HL-60 (cell line): ENCODE measurements at places on chromosomes 12 and 14.

- DNase-seq = peak; percentile 14
These were observed 60.6 kb downstream of the PTPRB start for GRCh38 chr12:70576341-70577282.

- no peak for DNase-seq
These were observed 67.7 kb downstream of the ACADS start for GRCh38 chr12:120793357-120793756.

- no peak for DNase-seq
These were observed 1.0 kb upstream of the GXYLT1 start for GRCh38 chr12:42145552-42146215.

DNA sequence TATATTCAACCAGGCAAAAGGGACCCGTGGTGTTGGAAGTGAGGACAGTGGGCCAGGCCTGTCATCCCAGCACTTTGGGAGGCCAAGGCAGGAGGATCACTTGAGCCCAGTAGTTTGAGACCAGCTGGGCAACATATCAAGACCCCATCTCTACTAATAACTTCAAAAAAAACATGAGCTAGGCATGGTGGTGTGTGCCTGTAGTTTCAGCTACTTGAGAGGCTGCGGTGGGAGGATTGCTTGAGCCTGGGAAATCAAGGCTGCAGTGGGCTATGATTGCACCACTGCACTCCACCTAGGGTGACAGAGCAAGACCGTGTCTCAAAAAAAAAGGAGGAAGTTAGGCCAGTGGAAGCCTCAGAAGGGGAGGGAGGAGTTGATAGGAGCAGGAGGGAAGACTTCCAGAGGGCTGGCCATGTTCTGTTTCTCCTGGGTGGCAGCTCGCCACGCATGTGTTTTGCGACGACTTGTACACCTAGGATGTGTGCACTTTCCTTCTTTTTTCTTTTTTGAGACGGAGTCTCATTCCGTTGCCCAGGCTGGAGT is 10.1 kb downstream of the SLC25A29 start:
- peak; percentile 62 for DNase-seq

- DNase-seq = no peak
These were observed 32.7 kb downstream of the SLC25A21 start for GRCh38 chr14:37139710-37140109.

GRCh38 chr14:105271224-105271890 is 23.0 kb downstream of the BTBD6 start:
- no peak for DNase-seq

- DNase-seq = no peak
These were observed 34.5 kb downstream of the VDR start for GRCh38 chr12:47870175-47870781.

DNA sequence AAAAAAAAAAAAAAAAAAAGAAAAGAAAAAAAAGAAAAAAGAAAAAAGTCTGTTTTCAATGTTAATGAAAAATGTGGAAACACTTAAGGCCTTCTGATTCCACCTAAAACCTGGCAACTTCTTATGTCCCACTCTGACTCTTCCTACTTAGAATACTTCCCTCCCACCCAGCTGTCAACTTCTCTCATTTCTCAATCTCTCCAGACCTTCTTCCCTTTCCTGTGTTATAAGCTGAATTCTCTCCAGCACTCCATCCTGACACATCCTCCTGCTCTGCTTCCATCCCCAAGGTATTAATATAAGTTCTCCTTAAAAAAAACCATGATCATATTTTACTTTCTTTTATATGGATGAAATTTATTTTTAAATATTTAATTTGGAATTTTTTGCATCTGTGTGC is 20.3 kb upstream of the TMTC1 start:
- no peak for DNase-seq

GRCh38 chr14:60095781-60096450 is 4.2 kb downstream of the PCNX4 start:
- DNase-seq = no peak

DNA sequence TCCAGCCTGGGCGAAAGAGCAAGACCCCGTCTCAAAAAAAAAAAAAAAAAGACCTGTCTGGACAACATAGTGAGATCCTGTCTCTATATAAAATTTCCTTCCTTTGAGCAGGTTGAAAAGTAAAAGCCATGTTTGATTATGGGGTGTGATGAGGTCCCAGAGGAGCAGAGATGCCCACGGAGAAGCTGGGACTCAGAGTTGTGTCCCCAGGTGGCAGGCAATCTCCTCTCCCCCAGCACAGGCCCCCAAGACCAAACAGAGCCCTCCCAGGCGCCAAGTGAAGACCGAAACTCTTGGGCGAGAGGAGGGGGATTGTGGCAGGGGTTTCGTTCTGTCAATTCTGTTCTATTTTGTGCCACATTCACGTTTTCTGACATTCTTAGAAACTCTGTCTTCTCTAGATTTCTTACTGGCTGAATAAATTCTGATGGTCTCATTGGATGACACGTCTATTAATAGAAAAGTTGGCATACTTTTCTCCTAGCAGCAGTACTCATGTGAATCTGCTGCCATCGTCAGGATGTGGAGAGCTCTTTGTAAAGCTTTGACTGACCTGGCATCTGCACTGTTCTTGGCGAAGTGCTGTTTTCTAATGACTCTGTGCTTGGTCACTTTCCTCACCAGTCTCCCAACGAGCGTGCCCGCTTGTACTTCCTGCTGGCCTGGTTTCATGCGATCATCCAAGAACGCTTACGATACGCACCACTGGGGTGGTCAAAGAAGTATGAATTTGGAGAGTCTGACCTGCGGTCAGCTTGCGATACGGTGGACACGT is 43.4 kb downstream of the HSP90AA1 start:
- no peak for DNase-seq

DNA sequence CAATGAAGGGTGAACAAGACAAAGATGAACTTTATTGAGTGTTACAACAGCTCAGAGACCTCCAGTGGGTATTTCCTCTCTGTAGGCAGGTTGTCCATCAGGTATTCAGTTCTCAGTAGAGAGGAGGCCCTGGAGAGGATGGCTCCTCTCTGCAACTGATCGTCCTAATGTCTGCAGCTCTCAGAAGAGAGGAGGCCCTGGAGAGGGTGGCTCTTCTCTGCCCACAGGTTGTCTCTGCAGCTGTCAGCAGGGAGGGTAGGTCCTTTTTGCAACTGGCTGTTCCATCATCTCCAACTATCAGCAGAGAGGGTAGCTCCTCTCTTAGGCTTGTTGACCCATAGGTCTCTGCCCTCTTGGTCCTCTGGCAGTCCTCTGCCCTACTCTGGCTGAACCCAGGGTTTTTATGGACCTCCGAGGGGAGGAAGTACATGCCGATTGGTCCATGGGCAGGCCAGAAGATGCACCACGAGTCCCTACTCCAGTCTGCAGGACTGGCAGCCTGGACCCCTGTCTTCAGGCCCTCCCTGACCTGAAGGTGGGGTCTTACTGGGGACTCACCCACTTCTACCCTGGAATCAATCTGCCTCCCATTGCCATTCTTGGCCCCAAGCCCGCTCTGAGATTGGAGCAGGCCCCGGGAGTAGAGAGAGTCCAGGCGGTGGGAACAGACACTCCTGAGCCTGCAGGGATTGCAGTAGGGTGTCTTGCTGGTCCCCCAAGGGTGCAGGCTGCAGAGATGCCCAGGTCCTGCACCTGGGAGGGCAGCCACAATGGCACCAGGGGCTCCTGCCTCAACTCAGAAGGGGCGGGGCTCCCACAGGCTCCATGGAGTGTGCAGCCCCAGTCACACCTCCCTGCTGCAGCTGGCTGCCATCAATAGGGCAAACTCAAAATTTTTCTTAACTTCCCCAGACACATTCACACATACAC is 2.3 kb downstream of the TMEM116 start:
- DNase-seq = no peak

GRCh38 chr14:68463299-68463698 is 329.6 kb downstream of the ZFP36L1 start:
- no peak for DNase-seq

GRCh38 chr14:68493152-68493911 is 299.5 kb downstream of the ZFP36L1 start:
- no peak for DNase-seq

GRCh38 chr12:52423661-52424500 is 10.3 kb downstream of the KRT75 start:
- DNase-seq = no peak

- DNase-seq = no peak
These were observed 4.2 kb downstream of the SLC15A4 start for GRCh38 chr12:128819293-128820144.

GRCh38 chr12:124110372-124110883 is 137.4 kb downstream of the ZNF664 start:
- no peak for DNase-seq

- no peak for DNase-seq
These were observed 4.7 kb upstream of the EPYC start for GRCh38 chr12:91009319-91009950.

DNA sequence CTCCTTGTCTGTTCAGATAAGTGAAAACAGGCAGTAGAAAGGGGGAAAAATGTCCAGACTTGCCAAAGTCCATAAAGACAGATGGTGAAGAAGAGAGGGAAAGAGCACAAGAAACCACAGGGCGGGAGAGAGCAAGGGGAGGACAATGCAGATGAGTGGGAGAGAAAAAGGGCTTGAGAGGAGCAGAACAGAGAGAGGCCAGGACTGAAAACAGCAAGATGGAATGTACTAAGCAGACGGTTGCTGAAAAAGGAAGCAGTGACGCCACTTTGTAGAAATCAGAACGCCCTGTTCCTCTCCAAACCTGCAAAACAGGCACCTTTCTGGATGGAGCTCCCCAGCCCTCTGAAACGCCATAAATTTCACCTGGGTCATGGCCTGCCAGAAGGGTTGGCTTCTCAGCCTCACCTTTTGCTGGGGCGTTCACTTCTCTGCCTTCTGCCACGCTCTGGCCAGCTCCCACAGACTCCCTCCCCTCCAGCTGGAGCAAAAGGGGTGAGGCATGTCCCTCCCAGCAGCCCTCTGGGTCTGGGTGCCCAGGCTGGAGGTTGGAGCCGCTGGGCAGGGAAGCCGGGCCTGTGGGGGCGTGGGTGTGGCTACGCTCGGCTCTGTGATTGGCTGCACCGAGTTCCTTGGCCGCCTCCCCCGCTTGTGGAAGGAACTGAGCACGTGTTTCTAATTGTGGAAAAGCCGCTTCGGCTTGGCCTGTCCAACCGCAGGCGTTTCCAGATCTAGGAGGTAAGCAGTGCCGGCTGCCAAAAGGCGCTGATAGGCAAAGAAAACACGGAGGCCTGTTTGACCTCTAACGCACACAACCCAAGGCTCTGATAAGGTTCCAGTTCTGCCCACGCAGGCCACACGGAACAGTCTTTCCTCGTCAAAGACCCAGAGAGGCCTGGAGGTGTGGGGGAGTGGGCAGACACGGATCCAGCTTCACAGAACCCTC is 29.3 kb downstream of the SLC7A8 start:
- DNase-seq = peak; percentile 75

GRCh38 chr14:39784461-39784860 is 352.2 kb upstream of the FBXO33 start:
- no peak for DNase-seq

DNA sequence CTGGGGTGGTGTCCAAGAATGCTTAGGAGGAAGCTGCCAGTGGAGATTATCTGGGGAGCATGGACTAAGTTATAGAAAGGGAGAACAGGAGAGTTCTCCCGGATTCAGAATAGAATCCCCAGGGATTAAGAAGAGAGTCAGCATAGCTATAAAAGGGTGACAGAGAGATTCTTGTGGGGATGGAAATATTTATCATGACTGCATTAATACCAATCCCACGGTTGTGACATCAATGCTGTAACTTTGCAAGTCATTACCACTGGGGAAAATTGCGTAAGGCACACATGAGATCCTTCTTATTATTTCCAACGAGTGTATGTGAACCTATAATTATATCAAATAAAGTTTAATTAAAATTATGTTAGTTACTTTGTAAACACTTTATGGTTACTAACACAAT is 447.9 kb upstream of the TMEM132C start:
- DNase-seq = no peak

DNA sequence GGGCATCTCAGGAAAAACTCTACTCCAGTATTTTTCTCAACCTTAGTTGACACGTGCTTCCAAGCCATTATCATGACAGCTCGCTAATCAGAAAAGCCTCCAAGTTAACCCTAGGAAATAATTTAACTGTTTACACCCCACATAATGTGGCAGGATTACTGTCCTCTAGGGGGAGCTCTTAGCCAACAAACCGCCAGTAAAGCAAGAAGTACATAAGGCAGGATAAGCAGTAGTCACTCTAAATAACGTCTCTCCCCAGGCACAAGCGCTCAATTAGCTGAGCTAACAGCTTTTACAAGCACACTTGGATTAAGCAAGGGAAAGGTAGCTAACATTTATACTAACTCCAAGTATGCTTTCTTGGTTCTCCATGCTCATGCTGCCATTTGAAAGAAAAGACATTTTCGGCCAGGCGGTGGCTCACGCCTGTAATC is 22.8 kb downstream of the APOBEC1 start:
- no peak for DNase-seq

DNA sequence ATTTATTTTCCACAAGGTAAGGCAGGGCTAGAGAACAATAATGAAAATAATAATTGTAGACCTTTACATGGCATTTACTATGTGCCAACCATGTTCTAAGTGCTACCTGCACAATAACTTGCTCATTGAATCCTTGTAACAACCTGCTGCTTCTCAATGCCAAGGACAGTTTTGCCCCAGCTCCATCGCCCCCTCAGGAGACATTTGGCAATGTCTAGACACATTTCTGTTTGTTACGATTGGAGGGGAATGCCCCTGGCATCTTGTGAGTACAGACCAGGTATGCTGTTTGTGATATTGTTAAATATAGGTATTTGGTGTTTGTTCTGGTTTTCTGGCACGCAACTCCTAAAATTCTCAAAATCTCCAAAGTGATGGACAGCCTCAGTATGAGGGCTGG is 8.1 kb upstream of the ATXN2 start:
- no peak for DNase-seq

DNA sequence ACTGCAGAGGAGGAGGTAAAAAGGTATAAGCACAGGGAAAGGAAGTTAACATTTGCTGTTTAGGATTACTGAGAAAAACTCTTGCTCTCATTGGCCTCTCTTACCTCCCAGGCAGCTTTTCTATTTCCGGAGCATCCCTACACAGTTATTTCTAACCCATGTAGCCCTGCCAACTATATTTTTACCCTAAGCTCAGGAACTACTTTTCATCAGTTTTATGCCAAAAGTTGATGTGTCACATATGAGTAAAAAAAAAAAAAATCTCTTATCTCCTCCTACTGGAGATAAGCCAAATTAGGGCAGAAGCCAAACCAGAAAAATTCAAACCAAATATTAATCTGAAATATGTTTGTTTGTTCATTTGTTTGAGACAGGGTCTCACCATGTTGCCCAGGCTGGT is 34.4 kb upstream of the PSMA6 start:
- DNase-seq = no peak

DNA sequence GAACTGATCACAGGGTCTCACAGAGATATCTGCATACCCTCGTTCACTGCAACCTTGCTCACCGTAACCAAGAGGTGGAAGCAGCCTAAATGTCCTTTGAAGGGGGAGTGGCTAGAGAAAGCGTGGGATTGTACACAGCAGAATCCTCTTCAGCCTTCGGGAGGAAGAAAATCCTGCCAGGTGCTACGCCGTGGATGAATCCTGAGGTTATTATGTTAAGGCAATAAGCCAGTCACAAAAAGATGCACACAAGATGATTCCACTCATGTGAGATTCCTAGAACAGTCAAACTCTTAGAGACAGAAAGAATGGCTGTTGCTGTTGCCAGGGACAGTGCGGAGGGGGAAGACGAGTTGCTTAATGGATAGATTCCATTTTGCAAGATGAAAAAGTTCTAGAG is 39.6 kb upstream of the SFSWAP start:
- no peak for DNase-seq
